ENCODE measurements at places on chromosomes 2 and 18.
A peak's percentile ranks its signal among the peaks of the same experiment; 100 is the strongest.

DNA sequence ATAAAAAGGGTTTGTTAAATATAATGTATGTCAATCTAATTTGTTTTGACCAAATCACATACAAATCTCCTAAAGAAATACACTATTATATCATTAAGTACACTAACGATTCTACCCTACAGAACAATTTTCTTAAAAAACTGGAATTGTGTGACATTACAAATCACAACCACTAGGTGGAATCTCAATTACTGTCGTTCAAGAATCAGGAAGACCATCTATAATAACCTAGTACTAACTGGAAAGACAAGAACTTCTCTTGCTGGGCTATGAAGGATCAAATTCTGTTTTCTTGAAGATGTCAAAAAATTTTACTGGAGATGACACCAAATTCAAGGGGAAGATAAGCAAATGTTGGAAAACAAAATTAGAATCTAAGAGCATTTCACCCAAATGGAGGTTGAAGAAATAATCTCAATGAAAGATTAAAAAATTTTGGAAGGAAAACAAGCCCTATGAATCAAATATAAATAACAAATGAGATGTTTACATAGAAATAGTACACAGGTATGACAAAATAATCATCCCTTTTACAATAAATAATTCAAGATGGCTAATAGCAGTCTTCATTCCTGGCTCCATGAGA is 110.9 kb downstream of the STK39 start:
- peak; percentile 45 for DNase-seq

DNA sequence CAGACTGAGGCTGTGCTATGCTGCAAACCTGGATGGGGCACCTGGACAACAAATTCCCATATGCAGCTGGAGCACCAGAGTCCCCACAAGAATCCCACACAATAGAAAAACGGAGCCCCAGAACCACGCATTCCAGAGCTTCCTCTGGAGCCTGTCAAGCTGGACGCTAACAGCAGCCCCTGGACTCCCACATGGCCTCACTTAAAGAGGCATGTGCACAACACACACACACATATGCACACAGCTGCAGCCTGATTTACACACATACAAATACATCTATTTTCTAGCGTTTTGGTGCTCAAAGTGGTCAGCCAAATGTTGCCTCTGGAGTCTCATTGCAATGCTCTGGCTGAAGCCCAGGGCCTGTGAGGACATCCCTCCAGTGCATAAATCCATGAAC is 632.7 kb upstream of the ID2 start:
- DNase-seq = no peak

- DNase-seq = peak; percentile 41
Measured at GRCh38 chr18:11946756-11947155, 34.6 kb upstream of the IMPA2 start.

- DNase-seq = no peak
Measured at GRCh38 chr2:216114382-216114713, 5.2 kb downstream of the XRCC5 start.

DNA sequence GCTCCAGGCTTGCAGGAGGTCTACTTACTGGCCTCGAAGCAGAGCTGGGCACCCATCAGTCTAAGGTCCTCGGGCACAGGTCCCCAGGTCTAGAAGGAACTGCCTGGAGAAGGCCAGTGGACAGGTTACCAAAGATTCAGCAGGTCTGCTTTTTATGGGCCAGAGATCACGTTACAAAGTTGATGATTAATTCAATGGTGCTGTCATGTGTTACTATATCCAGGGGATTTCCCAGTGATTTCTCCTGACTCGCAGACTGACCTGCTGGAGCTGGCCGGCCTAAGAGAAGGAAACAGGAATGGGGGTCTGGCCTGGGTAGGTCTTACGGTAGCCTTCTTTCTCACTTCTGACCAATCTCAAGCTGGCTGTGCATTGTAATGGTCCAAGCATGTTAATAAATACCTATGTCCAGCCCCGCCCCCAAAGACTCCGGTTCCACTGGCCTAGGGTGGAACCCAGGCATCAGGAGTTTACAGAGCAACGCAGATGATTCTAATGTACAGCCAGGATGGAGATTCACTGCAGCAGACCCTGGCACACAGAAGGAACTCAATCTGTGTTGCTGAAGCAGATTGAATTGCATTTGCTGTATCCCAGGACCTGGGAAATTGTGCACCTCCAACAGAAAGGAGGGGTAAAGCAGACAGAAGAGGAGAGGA is at the start of gene NEURL3:
Gene NEURL3 (minus strand): TSS at position 127 of the 659 bp plus-strand sequence. CDS start 71 bp downstream, at position 56.
- no peak for DNase-seq

DNA sequence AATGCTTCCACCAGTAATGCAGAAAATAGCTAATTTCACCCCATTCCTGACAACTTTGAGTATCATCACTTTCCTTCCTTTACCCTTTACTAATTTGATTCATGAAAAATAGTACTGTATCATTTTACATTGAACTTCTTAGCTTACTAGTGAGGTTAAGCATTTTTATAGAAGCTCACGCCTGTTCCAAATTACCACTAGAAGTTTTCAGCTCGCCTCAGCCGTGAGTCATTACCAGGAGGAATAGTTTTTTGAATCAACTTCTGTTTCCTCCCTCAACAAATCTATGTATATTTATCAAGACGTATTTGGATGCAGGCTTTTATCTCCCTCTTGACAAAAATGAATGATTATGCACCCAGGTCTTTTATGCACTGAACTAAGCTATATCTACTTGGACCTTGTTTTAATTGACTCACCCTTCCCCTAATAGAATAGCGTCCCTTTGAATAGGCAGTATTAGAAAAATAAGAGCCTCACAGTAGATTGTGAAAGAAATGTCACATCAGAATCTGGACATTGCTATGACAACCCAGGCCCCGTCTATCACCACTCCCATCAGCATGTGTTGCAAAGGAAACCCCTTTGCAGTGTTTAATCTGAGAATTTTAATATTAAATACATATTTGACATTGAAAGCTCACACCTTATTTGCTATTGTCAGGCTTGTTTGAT is 207.4 kb upstream of the NRP2 start:
- no peak for DNase-seq

GRCh38 chr2:162025121-162025911 is 48.7 kb downstream of the DPP4 start:
- no peak for DNase-seq

All from HAP-1 (cell line).